Fibroblast of upper back skin (primary cell): ENCODE measurements at places on chromosomes 2 and 18.

GRCh38 chr2:95314964-95315611 lies 17.9 kb downstream of the KCNIP3 start:
- peak; percentile 20 for DNase-seq

DNA sequence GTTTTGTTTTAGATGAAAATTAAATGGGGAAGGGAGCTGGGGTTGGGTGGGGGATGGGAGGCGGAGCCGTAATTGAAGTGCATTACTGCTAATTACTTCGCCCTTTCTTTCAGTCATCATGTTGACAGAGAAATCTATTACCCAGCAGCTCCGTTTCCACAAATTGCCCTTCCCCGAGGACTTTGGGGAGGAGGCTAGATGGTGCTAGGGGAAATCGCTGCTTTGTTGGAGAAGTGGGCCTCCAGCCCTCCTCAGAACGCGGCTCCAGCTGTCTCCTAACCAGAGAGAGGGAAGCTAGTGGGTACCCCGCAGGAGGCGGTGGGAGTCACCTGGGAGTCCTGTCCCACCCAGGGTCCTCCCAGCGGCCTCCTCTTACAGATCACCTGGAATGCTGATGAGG lies 130.9 kb upstream of the MYCN start:
- no peak for DNase-seq

- DNase-seq = no peak
Observed at GRCh38 chr2:212448698-212449097, 89.9 kb downstream of the ERBB4 start.

DNA sequence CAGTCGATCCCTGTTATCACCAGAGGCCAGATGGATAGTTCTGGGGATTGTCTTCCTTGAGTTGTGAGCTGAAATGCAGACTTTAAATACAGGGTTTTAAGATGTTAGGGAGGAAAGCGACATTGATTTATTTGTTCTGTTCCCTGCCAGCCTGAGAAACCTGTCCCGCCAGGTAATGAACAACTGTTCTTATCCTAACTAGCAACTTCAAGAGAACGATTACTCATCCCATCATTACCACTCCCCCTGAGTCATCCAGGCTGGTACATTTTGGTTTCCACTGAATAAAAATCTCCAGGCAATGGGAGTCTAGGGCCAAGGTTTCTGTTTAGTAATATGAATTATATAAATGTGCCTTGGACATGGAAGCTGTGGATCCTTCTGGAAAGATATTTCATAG lies 131.2 kb downstream of the LYPD6B start:
- no peak for DNase-seq

DNA sequence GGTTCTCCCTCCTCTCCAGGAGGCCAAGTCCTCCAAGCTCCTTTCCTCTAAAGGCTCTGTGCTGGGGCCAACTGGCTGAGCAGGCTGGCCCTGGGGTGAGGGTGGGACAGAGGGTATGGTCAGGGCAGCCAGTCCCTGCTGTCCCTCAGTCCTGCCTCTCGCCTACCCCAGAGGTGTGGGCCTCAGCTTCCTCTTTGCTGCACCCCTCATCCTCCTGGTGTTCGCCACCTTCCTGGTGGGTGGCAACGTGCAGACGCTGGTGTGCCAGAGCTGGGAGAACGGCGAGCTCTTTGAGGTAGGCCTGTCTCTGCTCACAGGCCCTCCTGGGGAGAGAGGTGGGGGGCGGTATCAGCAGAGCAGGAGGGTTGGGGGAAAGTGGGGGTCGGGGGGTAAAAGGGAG lies 6.8 kb downstream of the PROM2 start:
- DNase-seq = no peak
